ENCODE measurements at places on chromosomes 1 and 21.

DNA sequence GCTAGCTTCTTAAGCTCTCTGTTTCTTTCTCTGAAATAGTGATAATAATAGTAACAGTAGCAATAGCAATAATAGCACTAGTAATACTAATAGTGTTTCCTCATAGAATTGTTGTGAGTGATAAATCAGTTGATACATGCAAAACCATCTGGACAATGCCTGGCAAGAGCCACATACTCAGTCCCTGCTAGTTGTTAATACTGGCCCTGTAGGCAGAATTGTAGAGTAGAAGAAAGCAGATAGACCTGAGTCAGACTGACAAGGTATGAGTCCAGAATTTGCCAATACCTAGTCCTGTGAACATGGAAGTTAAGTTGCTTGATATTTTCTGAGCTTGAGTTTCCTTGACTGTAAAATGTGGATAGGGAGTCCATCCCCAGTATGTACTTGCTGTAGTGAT, 171.9 kb downstream of the C1orf21 start:
- DNase-seq = no peak

GRCh38 chr21:42443181-42443785, 39.6 kb downstream of the UBASH3A start:
- no peak for DNase-seq

- DNase-seq = no peak
These were observed 347.6 kb upstream of the AJAP1 start for GRCh38 chr1:4306559-4307467.

- no peak for DNase-seq
These were observed 161.6 kb upstream of the KLHDC7A start for GRCh38 chr1:18319099-18319498.

DNA sequence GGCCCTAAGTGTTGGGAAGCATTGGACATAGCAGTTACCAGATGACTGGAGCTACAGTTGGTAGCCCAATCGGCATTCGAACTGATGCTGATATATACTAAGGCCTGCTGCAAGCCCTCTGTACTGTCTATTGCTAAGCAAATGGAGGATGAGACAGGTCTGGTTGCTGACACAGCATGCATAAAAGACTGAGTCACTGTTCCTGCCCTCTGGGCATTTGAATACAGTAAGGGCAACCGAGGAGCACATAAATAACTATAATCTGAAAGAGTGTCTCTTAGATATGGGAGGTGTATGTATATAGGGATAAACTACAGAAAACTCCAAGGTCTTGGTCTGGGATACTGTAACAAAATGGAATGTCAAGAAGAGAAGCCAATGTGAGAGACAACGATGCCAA, 16.8 kb upstream of the MARK1 start:
- no peak for DNase-seq

DNA sequence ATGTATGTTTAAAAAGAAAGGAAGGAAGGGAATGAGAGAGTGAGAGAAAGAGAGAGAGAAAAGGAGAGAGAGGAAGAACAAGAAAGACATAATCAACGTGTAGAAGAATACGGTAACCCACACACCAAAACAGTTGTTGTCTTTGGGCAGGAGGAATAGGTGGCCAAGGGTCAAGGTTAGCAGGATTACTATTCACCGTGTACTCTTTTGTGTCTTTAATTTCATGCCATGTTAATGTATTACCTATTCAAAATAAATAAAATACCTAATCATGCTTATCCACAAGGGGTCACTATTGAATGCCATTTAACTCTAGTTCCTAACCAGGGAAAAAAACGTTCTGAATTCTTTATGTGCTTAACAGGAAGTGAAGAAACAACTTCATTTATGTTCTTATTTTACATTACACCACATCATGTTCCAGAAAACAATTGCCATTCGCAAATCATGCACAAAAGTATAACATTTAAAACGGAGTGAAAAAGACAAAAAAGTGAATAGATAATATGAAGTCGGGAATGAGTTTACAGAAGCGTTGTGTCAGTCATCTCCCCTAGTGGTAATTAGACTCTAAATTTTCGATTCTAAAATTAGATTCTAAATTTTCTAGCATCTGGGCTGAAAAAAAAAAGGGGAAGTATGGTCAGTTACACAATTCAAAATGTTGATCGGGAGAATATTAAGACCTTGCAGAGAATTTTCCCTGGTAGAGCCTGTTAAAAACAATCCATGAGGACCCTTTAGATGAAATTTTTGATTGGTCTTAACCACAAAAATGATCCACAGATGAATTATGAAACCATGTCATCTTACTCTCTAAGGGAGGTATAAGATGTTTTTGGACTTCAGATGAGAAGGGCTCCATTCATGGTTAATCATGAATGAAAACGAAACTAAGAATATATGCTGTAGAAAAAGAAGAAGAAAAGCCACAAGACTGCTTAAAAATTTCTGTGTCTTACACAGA, 700 bp upstream of the KMO start:
- DNase-seq = peak; percentile 97

DNA sequence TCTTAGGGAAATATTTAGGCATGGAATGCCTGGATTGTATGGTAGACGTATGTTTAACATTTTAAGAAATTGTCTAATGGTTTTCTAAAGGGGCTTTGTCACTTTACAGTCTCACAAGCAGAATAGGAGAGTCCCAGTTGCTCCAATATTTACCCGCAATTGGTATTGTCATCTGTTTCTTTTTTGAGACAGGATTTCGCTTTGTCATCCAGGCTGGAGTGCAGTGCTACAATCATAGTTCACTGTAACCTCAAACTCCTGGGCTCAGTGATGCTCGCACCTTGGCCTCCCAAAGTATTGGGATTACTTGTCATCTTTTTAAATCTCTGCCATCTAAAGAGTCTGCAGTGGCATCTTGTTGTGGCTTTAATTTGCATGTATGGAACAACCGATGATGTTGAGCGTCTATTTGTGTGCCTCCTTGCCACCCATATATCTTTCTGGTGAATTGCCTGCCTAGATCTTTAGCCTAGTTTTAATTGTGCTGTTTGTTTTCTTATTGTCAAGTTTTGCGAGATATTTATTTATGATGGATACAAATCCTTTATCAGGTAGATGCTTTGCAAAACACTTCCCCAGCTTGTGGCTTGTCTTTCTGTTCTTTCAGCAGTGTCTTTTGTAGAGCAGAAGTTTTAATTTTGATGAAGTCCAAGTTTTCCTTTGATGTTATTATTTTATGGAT, 32.0 kb upstream of the EDARADD start:
- no peak for DNase-seq

All from OCI-M1 (cell line).